ENCODE measurements at places on chromosomes 1 and 21.

GRCh38 chr1:219401724-219402625 is 210.9 kb downstream of the ZC3H11B start:
- DNase-seq, result no peak

DNA sequence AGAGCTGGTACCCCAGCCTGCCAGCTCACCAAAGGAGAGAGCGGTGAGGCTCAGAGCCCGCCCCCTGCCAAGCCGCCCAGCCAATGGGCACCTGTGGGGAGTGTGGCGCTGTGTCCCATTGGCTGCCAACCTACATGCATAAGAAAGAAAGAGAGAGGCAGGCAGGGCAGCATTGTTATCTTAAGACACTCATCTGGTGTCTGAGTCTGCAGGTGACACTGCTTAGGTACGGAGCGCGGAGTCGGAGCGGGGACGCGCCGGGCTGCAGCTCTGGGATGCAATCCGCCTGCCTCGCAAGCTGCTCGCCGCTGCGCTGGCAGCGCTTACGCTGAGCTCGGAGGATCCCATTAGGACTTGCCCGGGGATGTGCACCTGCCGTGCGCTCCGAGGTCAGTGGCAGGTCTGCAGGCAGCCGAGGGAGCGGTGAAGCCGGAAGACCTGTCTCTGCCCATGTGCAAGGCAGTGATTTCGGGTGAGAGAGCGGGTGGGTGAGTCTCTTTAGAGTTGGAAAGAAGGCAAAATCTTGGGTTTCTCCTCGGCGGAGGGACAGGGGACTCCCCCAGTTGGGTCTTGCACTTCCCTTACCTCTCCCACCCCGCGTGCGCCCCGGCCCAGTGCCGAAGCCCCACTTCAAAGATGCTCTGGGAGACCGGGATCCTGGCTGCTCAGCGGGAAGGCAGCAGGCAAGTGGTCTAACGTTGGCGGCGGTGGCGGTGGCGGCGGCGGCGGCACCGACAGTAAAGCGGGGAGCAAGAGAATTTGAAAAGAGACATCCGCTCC is at the start of gene BRINP2:
Gene BRINP2, plus strand, starts transcription at position 203 of the 780 bp plus-strand sequence. CDS start 58,919 bp downstream, outside the sequence.
- DNase-seq, result no peak

DNA sequence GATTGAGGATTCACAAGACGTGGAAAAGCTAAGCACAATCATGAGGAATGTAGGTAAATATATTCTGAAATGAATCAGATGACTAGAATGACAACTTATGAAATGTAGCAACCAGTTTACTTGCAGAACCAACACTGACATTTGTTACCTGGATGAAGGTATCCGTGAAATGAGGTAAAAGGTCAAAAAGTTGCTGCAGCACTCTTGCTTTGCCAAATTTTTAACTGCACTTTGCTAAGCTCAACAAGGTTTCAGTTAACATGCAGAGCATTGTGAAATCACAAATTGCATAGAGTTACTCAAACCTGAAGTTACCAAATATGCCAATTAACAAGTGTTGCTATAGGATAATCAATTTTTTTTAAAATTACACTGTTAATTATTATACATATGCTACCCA is 1280.1 kb downstream of the KCNT2 start:
- no peak for DNase-seq

GRCh38 chr1:44571712-44572571 is 102.3 kb downstream of the TMEM53 start:
- no peak for DNase-seq

GRCh38 chr1:43531107-43531905 is 623 bp downstream of the PTPRF start:
- DNase-seq, result no peak

DNA sequence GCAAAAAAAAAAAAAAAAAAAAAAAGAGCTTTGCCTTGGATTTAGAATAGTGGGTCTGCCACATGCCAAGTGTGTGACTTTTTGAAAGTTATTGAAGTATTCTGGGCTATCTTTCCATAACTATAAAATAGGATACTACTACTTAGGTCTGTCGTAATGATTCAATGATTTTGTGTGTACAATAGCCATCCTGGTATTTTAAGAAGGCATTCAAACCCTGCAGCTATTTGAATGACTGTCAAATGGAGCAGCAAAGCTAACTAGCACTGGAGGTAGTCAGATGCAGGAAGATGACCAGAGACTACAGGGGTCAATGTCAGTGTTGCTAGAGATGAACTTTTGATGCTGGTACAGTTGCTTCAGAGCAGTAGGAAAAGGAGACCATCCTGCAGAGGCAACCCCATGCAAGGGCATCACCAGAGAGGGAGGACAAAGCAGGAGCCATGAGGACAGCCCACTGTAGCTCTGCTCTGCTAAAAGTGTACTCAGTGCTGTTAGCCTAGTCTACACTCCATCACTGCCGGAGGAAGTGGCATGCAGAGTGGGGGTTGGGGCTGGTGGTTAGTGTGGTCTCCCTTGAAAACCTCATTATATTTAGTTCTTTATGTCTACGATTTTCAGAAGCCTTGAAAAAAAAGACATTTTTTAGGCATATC is 29.0 kb downstream of the DUSP10 start:
- DNase-seq, result no peak

- no peak for DNase-seq
These were observed 50.1 kb downstream of the ABCA4 start for GRCh38 chr1:94070865-94071264.

GRCh38 chr1:55378582-55378981 is 163.4 kb upstream of the USP24 start:
- no peak for DNase-seq

Data from HS-5 (cell line).